ENCODE measurements at places on chromosomes 7 and 10.

GRCh38 chr10:4006051-4006450 is 221.0 kb upstream of the KLF6 start:
- no peak for DNase-seq

DNA sequence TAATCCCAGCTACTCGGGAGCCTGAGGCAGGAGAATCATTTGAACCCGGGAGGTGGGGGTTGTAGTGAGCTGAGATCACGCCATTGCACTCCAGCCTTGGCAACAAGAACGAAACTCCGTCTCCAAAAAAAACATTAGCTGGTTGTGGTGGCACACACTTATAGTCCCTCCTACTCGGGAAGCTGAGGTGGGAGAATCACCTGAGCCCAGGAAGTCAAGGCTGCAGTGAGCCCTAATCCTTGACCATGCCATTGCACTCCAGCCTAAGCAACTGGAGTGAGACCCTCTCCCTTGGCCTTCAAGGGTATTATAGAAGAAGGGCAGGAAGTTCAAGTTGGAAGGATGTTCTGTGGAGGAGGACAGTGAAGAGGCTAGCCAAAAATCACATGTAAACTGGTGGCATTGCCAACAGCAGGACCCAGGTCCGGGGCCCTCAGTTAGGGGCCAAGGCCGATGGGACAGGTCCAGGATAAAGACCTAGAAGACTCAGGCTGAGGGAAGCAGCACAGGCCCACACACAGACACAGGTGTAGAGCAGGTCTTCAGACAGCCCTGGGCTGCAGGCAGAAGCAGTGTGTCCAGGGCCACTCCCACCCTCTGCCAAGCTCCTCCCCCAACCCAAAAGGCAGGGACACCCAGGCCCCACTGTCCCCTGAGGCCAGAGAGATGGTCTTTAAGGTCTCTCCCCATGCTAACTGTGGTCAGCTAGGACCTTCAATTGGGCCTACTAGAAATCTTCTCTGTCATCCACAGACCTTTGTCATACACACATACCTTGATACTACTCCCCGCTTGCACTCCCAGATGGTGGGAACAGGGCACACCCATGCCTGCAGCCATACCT is 8.4 kb upstream of the SAMD8 start:
- no peak for DNase-seq

- no peak for DNase-seq
Measured at GRCh38 chr10:113384181-113384580, 168.7 kb upstream of the HABP2 start.

GRCh38 chr7:129161524-129162225 is 17.2 kb downstream of the TSPAN33 start:
- no peak for DNase-seq

DNA sequence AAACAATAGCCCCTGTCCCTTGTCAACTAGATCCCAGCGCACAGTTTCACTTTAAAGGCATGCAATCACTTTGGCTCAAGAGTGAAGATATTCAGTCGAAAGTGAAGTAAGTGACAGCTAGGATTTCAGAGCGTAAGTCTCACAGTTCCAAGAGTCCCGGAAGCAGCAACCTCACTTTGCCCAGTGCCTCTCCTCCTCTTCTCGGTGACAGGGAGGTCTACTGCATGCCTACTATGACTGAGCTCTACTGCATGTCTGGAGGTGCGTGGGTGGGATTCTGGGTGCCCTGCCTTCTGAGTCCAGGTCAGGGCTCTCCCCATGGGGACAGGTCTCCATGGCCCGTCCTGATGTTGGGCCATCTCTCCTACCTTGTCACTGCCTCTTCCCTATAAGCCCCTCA is 17.0 kb downstream of the PRKCQ start:
- DNase-seq, result no peak

DNA sequence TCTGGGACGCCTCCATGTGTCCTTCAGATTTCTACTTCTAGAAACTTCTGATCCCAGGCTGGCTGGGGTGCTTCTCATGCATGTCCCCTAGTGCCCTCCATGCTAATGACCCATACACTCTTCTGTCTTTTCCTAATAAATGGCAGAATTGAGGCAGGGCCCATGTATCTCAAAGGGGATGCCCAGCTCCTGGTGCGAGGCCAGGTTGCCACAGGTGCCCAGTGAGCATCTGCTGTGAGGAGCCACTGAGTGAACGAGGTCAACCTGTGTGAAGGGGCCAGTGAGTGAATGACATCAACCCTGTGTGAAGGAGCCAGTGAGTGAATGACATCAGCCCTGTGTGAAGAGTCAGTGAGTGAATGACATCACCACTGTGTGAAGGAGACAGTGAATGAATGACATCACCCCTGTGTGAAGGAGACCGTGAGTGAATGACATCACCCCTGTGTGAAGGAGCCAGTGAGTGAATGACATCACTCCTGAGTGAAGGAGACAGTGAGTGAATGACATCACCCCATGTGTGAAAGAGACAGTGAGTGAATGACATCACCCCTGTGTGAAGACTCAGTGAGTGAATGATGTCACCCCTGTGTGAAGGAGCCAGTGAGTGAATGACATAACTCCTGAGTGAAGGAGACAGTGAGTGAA is 478.9 kb downstream of the PTPRN2 start:
- DNase-seq, result no peak

DNA sequence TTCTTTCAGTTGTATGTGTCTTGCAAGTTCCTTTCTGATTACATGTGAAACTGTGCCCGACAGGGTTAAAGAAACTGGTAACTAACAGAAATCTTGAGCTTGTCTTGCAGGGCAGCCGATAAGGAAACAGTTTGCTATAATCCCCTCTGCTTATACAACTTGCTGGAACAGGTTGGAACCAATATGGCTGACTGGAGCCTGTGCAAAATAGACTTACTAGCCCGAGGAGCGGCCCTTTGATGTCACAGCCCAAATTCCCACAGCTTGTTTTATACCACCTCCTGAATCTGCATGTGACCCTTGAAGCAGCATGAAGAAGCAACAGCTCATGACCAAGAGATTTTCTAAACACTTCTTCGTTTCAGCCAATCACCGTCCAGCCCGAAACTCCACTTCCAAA is 3.3 kb upstream of the YKT6 start:
- DNase-seq, result no peak
